ENCODE measurements at places on chromosomes 5 and 9. TPM values are rescaled to one million over a fixed set of nuclear protein-coding genes. Genes with fewer than 3 reads are reported as not detected.

- H3K27me3 ChIP-seq = no peaks in the 10 kb centered on the region
- H3K27ac ChIP-seq = no peak overlapping the region
- no peaks in the 10 kb centered on the region for H3K4me1 ChIP-seq
- H3K4me3 ChIP-seq = no peak overlapping the region
- no peaks in the 10 kb centered on the region for H3K36me3 ChIP-seq
- DNase-seq = no peak
Measured at GRCh38 chr5:65061250-65061973, 292.7 kb downstream of the CWC27 start.

GRCh38 chr5:153659039-153659736 is 168.7 kb downstream of the GRIA1 start:
- H3K27me3 ChIP-seq = no peaks in the 10 kb centered on the region
- no peak overlapping the region for H3K4me3 ChIP-seq
- DNase-seq = peak; percentile 73
- no peak overlapping the region for H3K27ac ChIP-seq
- no peaks in the 10 kb centered on the region for H3K36me3 ChIP-seq

DNA sequence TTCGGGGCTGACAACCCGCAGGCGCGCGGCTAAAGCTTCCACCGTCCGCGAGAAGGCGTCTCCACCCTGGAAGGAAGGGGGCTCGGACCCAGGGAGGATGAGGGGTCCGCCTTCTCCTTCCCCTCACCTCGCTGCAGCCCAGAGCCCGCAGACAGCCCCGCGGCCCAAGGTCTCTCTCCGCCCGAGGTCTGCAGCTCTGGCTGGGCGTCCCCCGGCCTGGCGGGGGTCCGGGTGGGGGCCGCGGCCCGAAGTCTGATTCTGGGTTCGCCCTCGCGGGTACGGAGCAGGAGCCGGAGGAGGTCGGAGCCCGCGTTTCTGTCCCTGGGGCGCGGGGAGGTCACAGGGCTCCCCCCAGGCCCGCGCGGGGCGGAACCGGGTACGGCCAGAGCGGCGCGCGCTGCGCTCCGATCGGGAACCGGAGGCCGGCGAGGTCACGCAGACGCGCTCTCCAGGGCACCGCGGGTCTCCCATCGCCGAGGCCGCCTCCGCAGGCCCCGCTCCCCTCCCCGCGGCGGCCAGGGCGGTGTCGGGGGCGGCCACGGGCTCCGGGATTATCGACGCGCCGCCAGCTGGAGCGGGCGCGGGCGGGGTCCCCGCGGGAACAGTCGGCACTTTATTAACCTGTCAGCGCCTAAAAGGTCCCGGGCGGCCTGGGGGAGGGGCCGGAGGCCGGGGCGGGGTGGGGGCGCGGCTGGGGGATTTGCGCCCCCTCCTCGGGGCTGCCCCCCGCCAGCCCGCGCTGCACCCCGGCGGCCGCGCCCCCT is 11.6 kb downstream of the LHX3 start:
- peaks cover under 1% of the 10 kb centered on the region for H3K4me1 ChIP-seq
- H3K4me3 ChIP-seq = no peak overlapping the region
- no peak for DNase-seq

DNA sequence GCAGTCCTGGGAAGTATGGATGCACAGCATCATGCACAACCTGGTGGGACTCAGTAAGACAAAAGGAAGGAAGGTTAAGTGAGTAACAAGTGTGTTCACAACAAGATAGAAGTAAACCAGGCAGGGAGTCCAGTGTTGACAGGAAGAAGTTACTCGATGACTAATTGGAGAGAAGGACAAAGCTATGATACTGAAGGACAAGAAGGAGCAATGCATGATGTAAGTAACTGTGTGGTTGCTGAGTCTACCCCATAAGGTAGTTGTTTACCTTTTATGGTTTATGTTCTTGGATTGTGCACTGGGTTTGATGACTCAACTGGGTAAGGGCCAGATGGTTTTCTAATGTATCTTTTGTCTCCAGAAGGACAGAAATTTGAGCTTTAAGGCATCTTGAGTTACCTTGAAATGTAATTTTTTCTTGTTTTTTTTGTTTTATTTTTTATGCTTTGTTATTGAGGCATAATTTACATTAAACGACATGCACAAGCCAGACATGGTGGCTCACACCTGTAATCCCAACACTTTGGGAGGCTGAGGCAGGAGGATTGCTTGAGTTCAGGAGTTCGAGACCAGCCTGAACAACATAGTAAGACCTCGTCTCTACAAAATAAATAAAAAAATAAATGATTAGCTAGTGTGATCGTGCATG is 89.2 kb upstream of the CAST start:
- no peaks in the 10 kb centered on the region for H3K27me3 ChIP-seq
- no peak overlapping the region for H3K4me3 ChIP-seq
- DNase-seq = peak; percentile 78

GRCh38 chr9:137167277-137167746 is 2.5 kb downstream of the LRRC26 start:
- H3K4me1 ChIP-seq = peaks cover 3% of the 10 kb centered on the region
- no peaks in the 10 kb centered on the region for H3K36me3 ChIP-seq
- H3K27me3 ChIP-seq = peaks cover 100% of the 10 kb centered on the region

- DNase-seq = no peak
- H3K4me3 ChIP-seq = no peak overlapping the region
- H3K36me3 ChIP-seq = no peaks in the 10 kb centered on the region
- H3K4me1 ChIP-seq = no peaks in the 10 kb centered on the region
- H3K27ac ChIP-seq = no peak overlapping the region
- no peaks in the 10 kb centered on the region for H3K27me3 ChIP-seq
Measured at GRCh38 chr5:61788548-61788947, 456.5 kb downstream of the ZSWIM6 start.

DNA sequence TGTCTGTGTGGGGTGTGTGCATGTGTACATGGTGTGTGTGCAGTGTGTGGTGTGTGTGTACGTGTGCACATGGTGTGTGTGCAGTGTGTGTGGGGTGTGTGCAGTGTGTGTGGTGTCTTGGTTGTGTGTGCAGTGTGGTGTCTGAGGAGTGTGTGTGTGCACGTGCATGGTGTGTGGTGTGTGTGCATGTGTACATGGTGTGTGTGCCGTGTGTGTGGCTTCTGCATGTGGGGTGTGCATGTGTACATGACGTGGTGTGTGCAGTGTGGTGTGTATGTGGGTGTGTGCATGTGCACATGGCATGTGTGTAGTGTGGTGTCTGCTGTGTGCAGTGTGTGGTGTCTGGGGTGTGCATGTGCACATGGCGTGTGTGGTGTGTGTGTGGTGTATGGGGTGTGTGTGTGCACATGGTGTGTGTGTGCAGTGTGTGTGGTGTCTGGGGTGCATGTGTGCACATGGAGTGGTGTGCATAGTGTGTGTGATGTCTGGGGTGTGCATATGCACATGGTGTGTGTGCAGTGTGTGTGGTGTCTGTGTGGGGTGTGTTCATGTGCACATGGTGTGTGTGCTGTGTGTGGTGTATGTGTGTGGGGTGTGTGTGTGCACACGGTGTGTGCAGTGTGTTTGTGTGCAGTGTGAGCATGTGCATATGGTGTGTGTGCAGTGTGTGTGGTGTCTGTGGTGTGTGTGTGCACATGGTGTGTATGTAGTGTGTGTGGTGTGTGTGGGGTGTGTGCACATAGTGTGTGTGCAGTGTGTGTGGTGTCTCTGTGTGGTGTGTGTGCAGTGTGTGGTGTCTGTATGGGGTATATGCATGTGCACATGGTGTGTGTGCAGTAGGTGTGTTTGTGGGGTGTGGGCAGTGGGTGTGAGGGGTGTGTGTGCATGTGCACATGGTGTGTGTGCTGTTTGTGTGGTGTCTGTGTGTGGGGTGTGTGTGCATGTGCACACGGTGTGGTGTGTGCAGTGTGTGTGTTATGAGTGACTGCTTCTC is 40.6 kb upstream of the ZNG1F start:
- peaks cover 16% of the 10 kb centered on the region for H3K27me3 ChIP-seq
- no peak overlapping the region for H3K27ac ChIP-seq
- peak; percentile 7 for DNase-seq
- no peaks in the 10 kb centered on the region for H3K4me1 ChIP-seq

DNA sequence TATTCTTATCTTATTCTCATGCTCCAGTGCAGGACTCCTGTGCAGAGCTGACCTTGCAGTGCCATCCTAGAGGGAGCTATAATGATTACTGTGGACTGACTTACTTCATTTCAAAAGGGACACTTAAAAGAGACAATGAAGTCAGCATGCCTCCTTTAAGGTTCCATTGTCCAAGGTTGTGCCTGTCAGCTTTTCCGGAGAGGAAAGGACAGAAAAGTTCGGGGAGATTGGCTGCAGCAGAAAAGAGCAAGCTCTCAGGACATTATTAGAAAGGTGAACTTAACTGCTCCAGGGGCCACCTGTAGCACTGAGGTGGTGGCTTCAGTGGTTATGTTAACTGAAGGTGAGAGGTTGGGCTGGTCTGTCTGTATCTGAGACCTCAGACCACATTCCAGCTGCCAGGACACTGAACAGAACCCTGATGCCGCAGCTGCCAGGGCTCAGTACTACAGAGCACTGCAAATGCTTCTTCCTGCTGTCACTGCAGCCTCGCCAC is 112.9 kb downstream of the ST8SIA4 start:
- H3K36me3 ChIP-seq = no peaks in the 10 kb centered on the region
- H3K4me3 ChIP-seq = no peak overlapping the region
- H3K4me1 ChIP-seq = no peaks in the 10 kb centered on the region
- H3K27ac ChIP-seq = no peak overlapping the region
- no peak for DNase-seq

GRCh38 chr9:95609426-95609825 is 92.7 kb upstream of the PTCH1 start:
- no peaks in the 10 kb centered on the region for H3K27me3 ChIP-seq
- H3K4me3 ChIP-seq = no peak overlapping the region
- no peaks in the 10 kb centered on the region for H3K36me3 ChIP-seq

DNA sequence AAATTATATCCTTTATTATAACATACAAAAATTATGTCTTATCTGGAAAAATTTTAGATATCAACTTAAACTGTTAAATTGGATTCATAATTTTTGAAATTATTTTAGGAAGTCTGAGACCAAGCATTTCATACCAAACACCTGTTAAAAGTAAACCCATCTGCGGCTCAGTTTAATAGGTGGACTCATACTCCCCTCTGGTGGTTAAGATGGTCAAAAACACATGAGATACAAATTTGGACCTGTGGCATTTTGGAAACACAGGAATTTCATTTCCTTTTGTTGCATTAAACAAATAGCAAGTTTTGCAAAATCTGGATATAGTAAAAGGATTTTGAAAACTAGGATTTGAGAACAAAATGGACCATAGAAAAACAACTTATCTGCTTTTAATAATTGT is 53.7 kb downstream of the RGMB start:
- DNase-seq = peak; percentile 66
- H3K4me1 ChIP-seq = no peaks in the 10 kb centered on the region
- no peak overlapping the region for H3K4me3 ChIP-seq
- H3K36me3 ChIP-seq = no peaks in the 10 kb centered on the region

DNA sequence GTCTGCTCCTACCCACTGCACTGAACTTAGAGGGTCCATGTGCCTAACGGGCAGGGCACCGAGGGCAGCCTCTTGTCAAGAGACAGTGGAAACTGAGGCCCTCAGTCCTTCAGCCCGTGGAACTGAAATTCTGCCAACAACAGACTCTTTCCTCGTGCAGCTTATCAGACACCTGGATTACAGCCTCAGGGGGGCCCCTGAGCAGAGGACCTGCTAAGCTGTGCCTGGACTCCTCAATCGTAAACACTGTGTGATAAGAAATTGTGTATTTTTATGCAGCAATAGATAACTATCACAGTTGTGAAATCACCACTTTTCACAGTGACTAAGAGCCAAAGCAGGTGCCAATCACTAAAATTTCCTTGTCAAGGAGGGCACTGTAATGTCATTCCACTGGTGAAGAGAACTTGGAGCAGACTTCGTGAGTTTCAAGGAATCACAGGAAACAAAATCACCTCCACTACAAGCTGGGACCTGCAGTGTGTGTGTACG is 33.4 kb upstream of the CTSV start:
- no peaks in the 10 kb centered on the region for H3K27me3 ChIP-seq
- no peaks in the 10 kb centered on the region for H3K36me3 ChIP-seq
- no peak overlapping the region for H3K4me3 ChIP-seq
- peaks cover 11% of the 10 kb centered on the region for H3K4me1 ChIP-seq
- DNase-seq = no peak

DNA sequence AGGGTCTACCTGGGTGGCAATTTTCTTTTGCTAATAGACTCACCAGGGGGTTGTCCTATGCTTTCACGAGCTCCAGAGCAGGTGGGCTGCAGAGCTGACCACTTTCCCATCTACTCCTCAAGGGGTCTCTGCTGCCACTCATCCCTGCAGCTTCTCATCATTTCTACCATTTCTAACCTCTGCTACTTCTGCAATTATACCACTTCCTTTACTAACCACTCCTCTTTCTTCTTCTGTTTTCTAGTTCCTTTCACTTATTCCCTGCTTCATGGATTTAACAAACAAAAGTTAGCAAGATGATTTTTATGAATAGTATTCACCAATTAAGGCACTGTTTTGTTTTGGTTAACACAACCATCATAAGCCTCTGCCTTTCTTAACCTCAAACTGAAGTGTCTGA is 34.5 kb upstream of the NIPBL start:
- no peak overlapping the region for H3K4me3 ChIP-seq
- no peak overlapping the region for H3K27ac ChIP-seq
- no peaks in the 10 kb centered on the region for H3K27me3 ChIP-seq
- DNase-seq = no peak
- H3K4me1 ChIP-seq = no peaks in the 10 kb centered on the region

DNA sequence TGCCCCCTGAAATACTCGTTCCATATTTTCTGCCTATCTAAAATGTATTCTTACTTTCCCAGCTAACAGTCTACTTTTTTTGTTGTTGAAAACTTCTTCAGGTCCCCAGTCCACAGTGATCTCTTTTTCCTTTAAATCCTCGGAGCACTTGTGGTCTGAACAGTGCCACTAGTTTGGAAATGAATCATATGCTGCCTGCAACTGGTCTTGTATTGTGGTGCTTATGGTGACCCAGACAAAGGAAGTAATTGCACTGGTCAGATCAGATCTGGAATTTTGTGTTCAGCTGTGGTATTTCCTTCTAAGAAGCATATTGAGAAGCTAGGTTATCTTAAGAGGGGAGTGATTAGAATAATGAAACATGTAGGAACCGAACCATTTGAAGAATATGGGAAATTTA is 2.9 kb downstream of the UNC13B start:
- DNase-seq = no peak
- peaks cover 7% of the 10 kb centered on the region for H3K4me1 ChIP-seq
- no peaks in the 10 kb centered on the region for H3K27me3 ChIP-seq
- H3K36me3 ChIP-seq = no peaks in the 10 kb centered on the region

GRCh38 chr5:352639-353611 is 31.4 kb downstream of the AHRR start:
- no peaks in the 10 kb centered on the region for H3K36me3 ChIP-seq
- no peaks in the 10 kb centered on the region for H3K27me3 ChIP-seq
- no peak for DNase-seq
- H3K27ac ChIP-seq = no peak overlapping the region
- H3K4me3 ChIP-seq = no peak overlapping the region
- H3K4me1 ChIP-seq = no peaks in the 10 kb centered on the region

Gene SLC45A2
- total RNA-seq = 0.85 TPM

Gene MCC
- total RNA-seq = 137 TPM

Gene SLC27A4
- total RNA-seq = 16.9 TPM

Gene TEK
- 1.5 TPM for total RNA-seq

Gene CCT5
- total RNA-seq = 176 TPM

Gene RELL2
- 1.8 TPM for total RNA-seq

Gene PCDHB7
- 1.1 TPM for total RNA-seq

Gene DPYSL3
- 202 TPM for total RNA-seq

Gene TLX3
- not detected for total RNA-seq

Gene DMRT3
- total RNA-seq = not detected

Gene FBP2
- total RNA-seq = not detected

Data from cardiac muscle cell (in vitro differentiated cells and primary cell).